ENCODE measurements at places on chromosomes 7 and 10. TPM values are rescaled to one million over a fixed set of nuclear protein-coding genes. Genes with fewer than 3 reads are reported as not detected.

Gene AKR1C4
- not detected for total RNA-seq

Gene CYP2E1
- 0.28 TPM for total RNA-seq

Gene EEF1AKMT2
- 18.2 TPM for total RNA-seq

Gene SPDYE5
- total RNA-seq, result not detected

Gene CRYGN
- not detected for total RNA-seq

Gene ITGB8
- total RNA-seq, result 0.27 TPM

Gene RET
- total RNA-seq, result 0.24 TPM

GRCh38 chr7:4964506-4964905 lies 5.5 kb upstream of the MMD2 start:
- H3K36me3 ChIP-seq, result no peaks in the 10 kb centered on the region
- H3K27ac ChIP-seq, result no peak overlapping the region
- H3K4me3 ChIP-seq, result no peak overlapping the region
- H3K4me1 ChIP-seq, result no peaks in the 10 kb centered on the region
- H3K27me3 ChIP-seq, result peaks cover 5% of the 10 kb centered on the region

DNA sequence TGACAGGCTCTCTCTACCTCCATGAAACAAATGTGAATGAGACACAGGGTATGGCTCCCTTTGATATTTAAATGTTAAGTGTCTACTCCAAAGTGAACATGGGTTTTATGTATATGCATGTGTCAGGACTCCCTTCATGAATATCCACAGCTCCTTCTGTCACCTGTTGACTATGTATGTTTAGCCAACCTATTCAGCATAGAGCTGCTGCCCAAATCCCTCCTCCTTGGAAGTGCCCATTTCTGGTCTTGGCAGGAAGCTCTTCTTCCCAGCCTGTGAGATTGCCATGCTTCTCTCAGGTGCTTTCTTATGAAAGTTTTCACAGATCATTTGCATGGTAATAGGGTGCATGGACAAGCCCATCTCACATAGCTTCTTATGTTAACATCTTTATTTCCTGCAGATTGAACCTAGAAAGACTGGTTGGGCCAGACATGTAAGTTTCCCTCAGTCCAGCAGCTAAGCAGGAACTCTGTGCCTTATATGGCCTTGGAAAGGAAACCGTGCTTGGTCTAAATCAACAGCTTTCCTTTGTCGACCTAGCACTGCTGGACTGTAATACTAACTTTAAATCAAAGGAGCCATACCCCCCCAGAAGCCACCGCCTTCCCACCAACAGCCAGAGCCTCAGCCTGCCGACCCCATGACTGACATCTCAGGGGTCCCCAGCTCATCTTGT lies 288.9 kb downstream of the ADARB2 start:
- DNase-seq, result no peak
- no peaks in the 10 kb centered on the region for H3K27me3 ChIP-seq
- no peak overlapping the region for H3K27ac ChIP-seq

DNA sequence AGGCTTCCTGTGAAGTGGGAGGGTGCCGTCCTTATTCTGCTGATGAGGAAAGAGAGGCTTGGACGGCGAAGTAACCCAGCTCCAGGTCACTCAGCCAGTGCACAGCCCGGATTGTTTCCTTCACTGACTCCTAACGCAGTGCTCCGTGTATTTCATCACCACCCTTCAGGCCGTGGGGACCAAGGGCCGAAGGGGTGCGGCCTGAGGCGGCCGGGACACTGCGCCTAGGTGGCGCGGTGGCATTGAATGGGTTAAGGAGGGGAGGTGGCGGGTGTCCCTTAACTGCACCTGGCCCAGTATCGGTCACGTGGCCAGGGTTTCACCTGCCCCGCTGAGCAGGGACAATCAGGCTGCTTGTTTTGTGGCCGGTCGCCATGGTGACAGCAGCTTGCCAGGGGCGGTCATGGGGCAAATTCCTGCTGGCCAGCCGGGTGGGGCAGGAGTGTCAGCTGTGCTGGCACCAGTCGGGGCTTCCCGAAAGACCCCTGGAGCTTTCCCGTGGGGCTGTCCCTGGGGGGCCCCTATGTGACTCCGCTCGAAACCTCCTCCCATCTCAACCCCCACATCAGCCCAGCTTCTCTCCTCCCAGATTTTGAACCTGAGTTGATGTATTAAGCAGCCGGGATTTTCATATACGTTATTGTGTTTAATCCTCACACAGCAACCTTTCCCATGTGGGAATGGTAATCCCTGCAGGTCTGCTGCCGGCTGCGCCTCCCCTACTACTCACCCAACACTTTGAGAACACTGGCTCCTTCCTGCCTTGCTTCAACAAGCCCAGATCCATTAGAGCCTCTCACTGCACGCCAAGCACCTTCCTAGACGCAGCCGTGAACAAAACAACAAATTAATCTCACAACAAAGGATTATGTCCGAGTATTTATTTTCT lies 4.4 kb upstream of the ABHD11 start:
- H3K27me3 ChIP-seq, result no peaks in the 10 kb centered on the region
- no peak overlapping the region for H3K27ac ChIP-seq
- peaks cover 5% of the 10 kb centered on the region for H3K4me1 ChIP-seq
- no peak for DNase-seq
- no peaks in the 10 kb centered on the region for H3K36me3 ChIP-seq
- H3K4me3 ChIP-seq, result no peak overlapping the region

DNA sequence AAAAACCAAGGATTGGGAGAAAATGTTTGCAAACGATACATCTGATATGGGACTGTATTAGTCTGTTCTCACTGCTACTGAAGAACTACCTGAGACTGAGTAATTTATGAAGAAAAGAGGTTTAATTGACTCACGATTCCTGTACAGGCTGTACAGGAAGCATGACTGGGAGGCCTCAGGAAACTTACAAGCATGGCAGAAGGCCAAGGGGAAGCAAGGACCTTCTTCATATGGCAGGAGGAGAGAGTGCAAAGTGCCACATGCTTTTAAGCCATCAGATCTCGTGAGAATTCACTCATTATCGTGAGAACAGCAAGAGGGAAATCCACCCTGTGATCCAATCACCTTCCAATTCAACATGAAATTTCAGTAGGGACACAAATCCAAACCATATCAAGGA lies 11.0 kb downstream of the ZNF713 start:
- H3K27me3 ChIP-seq, result no peaks in the 10 kb centered on the region
- no peaks in the 10 kb centered on the region for H3K4me1 ChIP-seq
- H3K4me3 ChIP-seq, result no peak overlapping the region
- DNase-seq, result no peak

DNA sequence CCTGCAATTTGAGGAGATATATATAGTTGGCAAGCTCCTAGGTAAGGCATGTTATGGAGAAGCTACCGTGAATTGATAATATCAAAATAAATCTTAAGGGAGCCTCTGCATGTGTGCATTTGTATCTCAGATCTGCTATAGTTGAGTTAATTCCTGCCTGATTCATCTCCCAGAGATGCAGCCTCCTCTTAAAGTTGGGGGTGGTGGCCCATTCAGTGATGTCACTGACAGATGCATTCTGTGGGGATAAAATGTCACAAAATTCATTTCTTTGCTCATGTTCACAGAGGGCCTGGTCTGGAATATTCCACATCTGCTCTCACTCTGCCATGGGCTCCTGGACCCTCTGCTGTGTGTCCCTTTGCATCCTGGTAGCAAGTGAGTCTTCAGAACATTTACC lies 185.8 kb upstream of the PRSS1 start:
- H3K4me3 ChIP-seq, result no peak overlapping the region
- DNase-seq, result no peak
- no peaks in the 10 kb centered on the region for H3K4me1 ChIP-seq
- no peaks in the 10 kb centered on the region for H3K27me3 ChIP-seq

DNA sequence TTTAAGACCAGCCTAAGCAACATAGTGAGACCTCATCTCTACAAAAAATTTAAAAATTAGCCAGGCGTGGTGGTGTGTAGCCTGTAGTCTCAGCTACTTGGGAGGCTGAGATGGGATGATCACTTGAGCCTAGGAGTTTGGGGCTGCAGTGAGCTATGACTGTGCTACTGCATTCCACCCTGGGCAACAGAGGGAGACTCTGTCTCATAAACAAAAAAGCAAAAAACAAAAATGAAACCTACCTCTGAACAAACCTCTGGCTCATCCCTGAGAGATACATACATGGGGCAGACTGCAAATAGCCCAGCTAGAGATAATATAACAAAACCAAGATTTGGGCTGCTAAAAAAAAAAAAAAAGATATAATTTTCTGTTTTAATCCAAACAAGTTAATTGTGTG lies 19.5 kb downstream of the C10orf67 start:
- H3K27me3 ChIP-seq, result no peaks in the 10 kb centered on the region
- no peaks in the 10 kb centered on the region for H3K36me3 ChIP-seq
- H3K27ac ChIP-seq, result no peak overlapping the region
- no peaks in the 10 kb centered on the region for H3K4me1 ChIP-seq

DNA sequence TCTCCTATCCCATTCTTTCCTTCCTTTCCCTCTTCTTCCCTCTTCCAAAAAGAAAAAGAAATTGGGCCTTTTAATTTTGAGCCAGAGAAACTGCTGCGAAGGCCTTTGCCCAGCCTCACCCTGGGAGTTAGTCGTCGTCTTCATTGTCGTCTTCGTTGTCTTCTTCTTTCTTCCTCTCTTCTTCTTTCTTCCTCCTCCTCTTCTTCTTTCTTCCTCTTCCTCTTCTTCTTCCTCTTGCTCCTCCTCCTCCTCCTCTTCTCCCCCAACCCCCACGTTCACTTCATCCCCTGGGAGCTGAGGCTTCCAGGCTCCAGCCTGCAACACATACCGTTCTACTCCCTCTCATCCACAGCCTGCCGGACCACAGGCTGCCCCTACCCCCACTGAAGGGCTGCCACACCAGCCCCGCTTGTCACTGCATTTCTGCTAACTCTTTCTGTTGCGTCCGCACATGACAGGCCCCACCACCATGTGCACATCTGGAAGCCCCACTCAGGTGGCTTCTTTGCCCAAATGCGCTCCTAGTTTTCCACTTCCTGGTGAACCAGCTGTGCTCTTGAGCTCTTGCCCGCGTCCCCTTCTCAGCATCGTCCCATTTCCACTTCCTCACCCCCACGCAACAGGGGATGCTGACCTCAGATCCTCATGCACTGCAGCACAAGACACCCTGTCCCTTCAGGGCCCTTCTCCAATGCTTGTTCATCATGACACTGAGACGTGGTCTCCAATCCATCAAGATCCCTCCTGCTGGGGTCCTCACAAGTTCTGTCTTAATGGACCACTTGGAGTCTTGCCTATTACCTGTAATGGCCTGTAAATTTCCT lies 94.9 kb upstream of the SH2B2 start:
- no peak overlapping the region for H3K27ac ChIP-seq
- DNase-seq, result no peak
- H3K36me3 ChIP-seq, result peaks cover 5% of the 10 kb centered on the region
- H3K4me3 ChIP-seq, result no peak overlapping the region
- no peaks in the 10 kb centered on the region for H3K27me3 ChIP-seq
- H3K4me1 ChIP-seq, result no peaks in the 10 kb centered on the region

DNA sequence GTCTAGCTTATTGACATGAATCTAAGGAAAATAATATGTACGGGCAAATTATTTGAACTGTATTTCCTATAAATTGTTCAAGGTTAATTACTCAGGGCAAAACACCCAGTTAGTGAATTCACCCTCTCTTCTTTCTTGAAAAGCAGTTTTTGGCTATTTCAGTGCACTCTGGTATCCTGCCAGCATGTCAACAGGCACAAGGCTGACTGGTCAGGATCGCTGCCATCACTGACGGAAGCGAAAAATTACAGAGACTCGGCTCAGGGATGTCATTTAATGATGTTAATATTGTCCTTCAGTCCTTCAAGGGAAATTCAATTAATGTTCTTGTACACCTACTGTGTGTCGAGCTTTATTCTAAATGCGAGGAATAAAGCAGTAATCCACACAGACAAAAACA lies 28.3 kb upstream of the OLAH start:
- no peaks in the 10 kb centered on the region for H3K4me1 ChIP-seq
- no peak for DNase-seq
- no peak overlapping the region for H3K4me3 ChIP-seq

- no peak overlapping the region for H3K27ac ChIP-seq
- no peaks in the 10 kb centered on the region for H3K4me1 ChIP-seq
- no peaks in the 10 kb centered on the region for H3K36me3 ChIP-seq
- H3K4me3 ChIP-seq, result no peak overlapping the region
These were observed 181.3 kb downstream of the BAMBI start for GRCh38 chr10:28858646-28859045.

DNA sequence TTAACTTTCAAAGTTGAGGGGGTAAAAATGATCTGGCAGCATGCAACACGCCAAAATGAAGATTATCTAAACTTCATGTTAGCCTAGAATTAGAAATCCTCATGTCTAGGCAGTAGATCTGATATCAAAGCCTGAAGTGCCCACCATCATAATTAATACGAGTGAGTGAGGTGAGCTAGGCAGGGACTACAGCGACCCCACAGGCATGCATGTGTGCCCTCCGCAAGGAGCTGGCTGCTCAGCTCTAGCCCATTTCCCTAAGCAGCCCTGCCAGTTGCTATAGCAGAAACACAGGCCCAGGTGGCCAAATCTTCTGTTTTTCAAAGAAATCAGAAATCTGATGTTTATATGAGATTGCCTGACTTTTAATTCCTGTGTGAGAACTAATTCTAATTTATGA lies 93.1 kb upstream of the IFRD1 start:
- no peak overlapping the region for H3K27ac ChIP-seq
- H3K4me3 ChIP-seq, result no peak overlapping the region
- DNase-seq, result no peak
- no peaks in the 10 kb centered on the region for H3K27me3 ChIP-seq

DNA sequence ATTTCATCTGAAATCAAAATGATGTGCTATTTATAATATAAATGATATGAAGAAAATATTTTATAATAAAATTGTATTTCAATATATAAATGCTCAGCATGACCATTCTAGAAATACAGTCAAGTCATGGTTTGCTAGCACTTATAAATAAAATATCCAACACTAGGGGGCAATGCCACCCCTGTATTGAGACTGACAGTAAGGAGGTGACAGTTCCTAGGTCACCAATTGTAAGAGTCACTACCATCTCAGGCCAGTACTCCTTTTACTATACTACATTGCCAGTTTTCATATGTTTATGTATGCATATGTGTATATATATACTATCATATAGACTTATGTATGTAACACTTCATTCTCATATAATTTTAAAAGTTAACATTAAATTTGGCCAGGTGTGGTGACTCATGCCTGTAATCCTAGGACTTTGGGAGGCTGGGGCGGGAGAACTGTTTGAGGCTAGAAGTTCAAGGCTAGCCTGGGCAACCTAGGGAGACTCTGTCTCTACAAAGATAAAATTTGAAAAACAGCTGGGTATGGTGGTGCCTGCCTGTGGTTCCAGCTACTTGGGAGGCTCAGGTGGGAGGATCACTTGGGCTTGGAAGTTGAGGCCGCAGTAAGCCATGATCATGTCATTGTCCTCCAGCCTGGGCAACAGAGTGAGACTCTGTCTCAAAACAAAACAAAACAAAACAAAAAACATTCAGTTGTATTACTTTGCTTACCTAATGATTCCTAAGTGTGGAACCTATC lies 2.4 kb upstream of the CNOT4 start:
- H3K4me3 ChIP-seq, result no peak overlapping the region
- no peaks in the 10 kb centered on the region for H3K36me3 ChIP-seq
- no peak overlapping the region for H3K27ac ChIP-seq
- H3K27me3 ChIP-seq, result no peaks in the 10 kb centered on the region

Data from CD8-positive, alpha-beta memory T cell (primary cell).